Activated T-cell treated with anti-CD3 and anti-CD28 coated beads, Interleukin-2, amount 50 U/mL, for 4 hours (primary cell): ENCODE measurements at places on chromosomes 6 and 20. TPM values are rescaled to one million over a fixed set of nuclear protein-coding genes. Genes with fewer than 3 reads are reported as not detected.

MAN1A1 gene
- 33.6 TPM for total RNA-seq

CRIP3 gene
- not detected for total RNA-seq

ZFAND3 gene
- total RNA-seq: 21.5 TPM

PROKR2 gene
- not detected for total RNA-seq

ULBP1 gene
- total RNA-seq: 1.3 TPM

ALDH5A1 gene
- total RNA-seq: 12.4 TPM

SLC22A23 gene
- 1.2 TPM for total RNA-seq

LY6G6D gene
- total RNA-seq: not detected

DLL1 gene
- 1.4 TPM for total RNA-seq

LBP gene
- 0.18 TPM for total RNA-seq
